ENCODE measurements at places on chromosomes 1 and 21.

- DNase-seq: no peak
Measured at GRCh38 chr1:3732434-3733093, 19.7 kb upstream of the CCDC27 start.

DNA sequence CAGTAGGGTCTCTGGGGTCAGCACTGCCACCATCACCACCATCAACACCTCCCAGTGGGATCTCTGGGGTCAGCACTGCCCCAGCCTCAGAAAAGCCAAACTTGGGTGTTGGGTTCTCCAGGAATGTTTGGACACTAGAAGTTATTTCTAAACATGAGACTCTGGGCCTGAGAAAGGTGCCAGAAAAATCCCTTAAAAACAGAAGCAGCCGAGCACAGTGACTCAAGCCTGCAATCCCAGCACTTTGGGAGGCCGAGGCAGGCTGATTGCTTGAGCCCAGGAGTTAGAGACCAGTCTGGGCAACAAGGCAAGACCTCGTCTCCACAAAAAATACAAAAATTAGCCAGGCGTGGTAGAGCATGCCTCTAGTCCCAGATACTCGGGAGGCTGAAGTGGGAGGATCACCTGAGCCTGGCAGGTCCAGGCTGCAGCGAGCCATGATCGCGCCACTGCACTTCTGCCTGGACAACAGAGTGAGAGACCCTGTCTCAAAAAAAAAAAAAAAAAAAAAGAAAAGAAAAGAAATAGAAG, 470 bp downstream of the PTAFR start:
- DNase-seq: no peak

DNA sequence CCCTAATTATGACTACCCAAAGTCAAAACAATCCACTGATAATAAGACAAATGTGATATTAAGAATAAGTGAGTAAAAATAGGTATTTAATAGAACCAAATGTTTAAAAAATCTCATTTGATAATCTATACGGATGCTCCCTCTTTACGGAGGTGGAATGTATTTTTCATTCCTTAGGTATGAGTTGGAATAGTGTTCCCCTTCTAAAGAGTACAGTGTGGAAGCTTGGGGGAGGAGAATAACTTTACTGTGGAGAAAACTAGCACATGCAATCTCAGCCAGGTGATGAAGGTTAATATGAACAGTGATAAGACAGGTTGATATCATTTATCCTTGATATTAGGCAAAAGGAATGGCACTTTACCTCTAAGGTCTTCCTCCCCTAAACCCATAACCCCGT, 74.6 kb downstream of the GPR88 start:
- no peak for DNase-seq

DNA sequence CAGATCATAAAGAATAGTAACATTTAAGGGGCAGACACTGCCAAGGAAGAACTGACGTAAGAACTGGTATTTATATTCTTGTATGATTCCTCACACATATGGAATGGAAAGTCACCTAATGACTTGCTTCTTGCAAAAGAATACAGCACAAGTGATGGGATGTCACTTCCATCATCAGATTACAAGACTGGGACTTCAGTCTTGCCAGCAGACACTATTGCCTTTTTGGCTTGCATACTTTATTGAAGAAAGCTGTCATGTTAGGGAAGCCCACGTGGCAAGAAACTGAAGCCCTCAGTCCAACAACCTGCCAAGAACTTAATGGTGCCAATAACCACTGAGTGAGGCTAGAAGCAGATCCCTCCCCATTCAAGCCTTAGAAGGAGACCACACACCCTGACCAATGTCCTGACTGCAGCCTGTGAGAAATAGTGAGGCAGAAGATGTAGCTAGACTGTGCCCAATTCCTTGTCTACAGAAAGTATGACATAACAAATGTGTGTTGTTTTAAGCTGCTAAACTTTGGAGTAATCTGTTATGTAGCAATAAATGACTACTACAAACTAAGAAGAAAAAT, 12.0 kb downstream of the EGLN1 start:
- DNase-seq: no peak

GRCh38 chr1:204465546-204466415, 28.8 kb downstream of the PIK3C2B start:
- no peak for DNase-seq

DNA sequence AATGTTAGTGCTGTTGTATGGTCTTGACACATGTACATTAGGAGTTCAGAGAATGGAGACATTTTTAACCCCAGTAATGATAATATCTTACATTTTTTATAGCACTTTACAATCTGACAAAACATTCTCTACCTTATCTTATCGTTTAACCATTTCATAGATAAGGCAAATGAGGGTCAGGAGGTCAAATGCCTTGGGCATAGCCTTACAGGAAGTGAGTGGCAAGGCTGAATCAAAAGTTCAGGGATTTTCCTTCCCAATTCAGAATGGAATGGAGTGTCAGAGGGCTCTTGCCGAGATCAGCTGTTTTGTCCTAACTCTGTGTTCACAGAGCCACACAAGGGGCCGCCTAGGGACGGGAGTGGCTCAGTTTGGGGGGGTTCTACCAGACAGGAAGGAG, 57.6 kb upstream of the AK4 start:
- DNase-seq: no peak

DNA sequence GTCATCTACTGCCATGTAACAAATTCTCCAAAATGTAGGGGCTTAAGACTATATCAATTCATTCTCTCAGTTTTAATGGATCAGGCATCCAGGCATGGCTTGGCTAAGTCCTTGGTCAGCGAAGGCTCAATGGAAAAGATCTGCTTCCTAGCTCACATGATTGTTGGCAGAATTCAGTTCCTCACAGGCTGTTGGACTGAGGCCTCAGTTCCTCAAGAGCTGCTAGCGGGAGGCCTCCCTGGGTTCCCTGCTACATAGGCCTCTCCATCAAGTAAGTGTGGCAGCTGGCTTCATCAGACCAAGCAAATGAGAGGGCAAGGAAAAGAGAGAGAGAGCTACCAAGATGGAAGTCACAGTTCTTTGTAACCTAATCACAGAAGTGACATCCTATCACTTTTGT, 19.6 kb upstream of the EYA3 start:
- no peak for DNase-seq

DNA sequence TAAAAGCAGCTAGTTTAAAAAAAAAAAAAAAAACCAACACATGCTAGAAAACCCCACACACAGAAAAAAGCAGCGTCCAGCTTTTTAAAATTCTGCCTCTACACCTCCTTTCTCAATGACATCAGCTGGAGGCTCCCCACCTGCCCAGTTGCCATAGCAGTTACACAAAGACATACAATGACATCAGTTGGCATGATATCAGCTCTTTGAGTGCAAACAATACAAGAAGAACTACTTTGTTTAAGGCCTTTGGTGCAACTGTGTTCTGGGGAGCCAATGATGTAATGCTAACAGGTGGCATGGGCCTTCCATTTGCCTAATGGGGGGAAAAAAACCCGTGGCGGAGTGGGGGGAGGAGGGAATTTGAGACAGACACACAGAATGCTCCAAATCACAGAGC, 32.9 kb downstream of the DUSP10 start:
- no peak for DNase-seq

- no peak for DNase-seq
Measured at GRCh38 chr1:63129184-63129583, 193.2 kb upstream of the FOXD3 start.

All from RWPE2 (cell line).